ENCODE measurements at places on chromosomes 2 and 18. TPM values are rescaled to one million over a fixed set of nuclear protein-coding genes. Genes with fewer than 3 reads are reported as not detected.

GRCh38 chr2:147068071-147068470 is 776.8 kb upstream of the ACVR2A start:
- DNase-seq: no peak

DNA sequence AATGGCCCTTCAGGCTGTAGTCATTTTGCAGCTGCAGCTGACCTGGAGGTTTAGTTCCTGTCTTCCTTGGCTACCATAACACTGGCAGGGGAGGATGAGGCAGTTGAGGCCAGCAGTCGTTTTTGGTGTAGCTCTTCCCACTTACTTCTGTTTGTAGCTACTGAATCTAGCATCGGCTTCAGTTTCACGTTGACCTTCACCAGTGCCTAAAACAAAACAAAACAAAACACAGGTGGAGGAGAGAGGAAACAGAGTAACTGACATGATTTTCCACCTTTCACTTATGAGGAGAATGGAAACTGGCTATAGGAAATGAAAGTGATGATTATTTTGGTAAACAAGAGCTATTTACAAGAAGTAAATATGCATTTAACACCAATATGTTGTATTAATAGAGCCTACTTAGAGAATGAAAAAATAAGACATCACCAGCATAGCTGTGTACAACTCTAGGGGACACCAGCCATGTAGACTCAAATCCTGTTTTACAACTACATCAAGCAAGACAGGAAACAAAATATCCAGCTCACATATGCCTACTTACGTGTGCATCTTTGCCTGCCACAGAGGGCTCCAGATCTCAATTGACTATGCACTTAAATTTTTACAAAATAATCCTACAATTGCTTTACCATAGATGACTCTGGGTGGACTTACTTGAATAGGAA is 236.9 kb downstream of the AGPS start:
- no peak for DNase-seq

The DSG2 gene
- polyA plus RNA-seq: 2.3 TPM

The EML4 gene
- 29.9 TPM for polyA plus RNA-seq

The SIX2 gene
- not detected for polyA plus RNA-seq

GRCh38 chr2:32522770-32523169 is 105.1 kb upstream of the TTC27 start:
- no peak for DNase-seq

DNA sequence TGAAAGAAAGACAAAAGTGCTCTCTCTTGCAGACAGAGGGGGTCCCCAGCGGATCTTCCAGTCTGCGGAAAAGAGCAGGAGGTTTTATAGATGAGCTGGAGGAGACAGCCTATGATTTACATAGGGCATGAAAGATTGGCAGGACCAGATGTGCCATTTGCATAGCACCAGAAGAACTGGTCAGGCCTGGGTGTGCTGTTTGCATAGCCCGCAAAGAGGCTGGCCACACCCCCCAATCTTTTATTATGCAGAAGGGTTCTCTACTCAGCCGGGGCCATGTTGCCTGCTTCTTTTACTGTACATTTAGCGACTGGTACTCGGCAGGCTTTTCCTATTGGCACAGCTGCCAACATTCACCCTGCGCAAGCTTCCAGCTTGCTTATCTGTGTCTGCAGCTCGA is 317.6 kb downstream of the GALR1 start:
- no peak for DNase-seq

DNA sequence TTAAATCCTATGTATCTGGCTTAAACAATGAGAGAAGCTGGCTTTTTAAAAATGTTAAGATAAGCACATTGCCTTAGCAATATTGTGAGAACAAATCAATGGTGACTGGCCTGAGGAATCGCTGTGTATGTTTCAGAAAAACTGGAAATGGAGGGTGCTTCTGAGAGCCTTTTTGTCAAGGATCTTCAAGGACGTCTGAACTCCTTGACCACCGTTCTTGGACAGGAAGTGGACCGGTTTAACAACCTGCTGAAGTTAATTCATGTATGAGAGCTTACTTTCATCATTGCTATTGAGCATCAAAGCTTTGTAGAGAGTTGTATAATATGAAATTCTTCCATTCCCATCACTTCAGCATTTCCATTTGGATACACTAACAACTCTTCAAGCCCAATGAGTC is 72.6 kb downstream of the TRABD2A start:
- no peak for DNase-seq

The REG3A gene
- polyA plus RNA-seq: 2.2 TPM

GRCh38 chr18:75204269-75204731 is 4.6 kb downstream of the PTGR3 start:
- DNase-seq: no peak

The RBM43 gene
- polyA plus RNA-seq: 5.0 TPM

- peak; percentile 86 for DNase-seq
Measured at GRCh38 chr2:168849610-168850009, 40.6 kb downstream of the SPC25 start.

DNA sequence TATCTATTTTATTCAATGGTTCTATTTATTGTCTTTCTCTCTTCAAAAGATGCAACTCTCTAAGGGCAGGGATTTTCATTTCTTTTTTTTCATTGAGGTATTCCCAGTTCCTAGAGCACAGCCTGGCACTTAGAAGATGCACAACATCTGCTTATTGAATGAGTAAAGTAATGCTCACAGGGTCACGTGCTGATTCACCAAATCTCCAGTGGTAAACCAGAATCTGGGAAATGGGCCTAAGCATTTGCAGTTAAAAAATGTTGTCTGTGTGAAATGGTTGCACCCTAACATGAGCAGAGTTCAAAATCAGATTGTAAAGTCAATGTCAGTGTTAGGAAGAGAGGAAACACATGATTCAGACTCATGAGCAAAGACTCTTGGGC is 15.8 kb downstream of the SLC8A1 start:
- DNase-seq: no peak

GRCh38 chr18:58458304-58458703 is 170.6 kb downstream of the ALPK2 start:
- DNase-seq: no peak

DNA sequence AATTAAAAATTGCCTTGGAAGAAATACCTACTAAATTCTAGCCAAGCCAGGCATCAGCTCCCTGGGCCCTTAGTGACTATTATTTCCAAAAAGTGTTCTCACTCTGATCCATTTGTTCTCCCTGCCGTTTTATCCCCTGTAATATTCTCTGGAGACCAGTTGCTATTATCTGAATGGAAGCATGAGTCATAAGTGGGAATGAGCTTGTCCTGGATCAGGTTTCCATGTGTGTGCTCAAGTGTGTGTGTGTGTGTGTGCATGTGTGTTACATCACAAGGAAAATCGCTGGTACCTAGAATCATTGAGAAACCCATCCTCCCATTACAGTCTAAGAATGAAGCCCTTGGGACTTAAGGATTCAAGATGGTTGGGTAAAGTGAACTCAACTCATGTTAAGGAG is 130.3 kb upstream of the CXCR4 start:
- no peak for DNase-seq

- no peak for DNase-seq
Measured at GRCh38 chr2:3045318-3045921, 332.2 kb downstream of the EIPR1 start.

DNA sequence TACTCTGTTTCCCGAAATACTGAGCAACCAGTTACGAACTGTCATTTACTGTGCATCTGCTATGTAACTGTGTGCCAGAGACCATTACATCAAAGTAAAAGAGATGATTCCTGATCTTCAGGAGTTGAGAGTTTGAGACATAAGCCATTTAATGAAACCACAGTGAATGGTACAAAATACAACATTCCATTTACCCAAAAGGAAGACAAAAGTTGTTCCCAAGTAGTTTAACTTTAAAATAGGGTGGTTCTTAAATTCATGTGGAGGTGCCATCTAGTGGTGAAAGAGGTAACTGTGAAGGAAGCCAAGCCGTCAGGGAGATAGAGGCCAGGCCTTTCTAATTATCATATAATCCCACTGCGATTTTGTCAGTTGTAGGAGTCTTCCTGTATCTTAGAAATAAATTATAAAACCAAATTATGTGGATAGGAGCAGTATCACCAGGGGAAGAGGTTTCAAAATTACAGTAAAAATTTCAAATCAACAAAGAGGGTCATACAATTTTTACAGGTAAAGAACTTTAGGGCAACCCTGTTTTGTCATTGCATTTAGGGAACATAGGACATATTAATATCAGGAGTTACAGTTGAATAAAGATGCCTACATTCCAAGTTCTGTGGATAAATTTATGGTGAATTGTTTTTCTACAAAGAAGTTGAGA is 67.7 kb downstream of the EPAS1 start:
- DNase-seq: no peak

GRCh38 chr18:54233228-54233625 is 8.8 kb upstream of the MBD2 start:
- no peak for DNase-seq

- DNase-seq: no peak
Measured at GRCh38 chr18:54825601-54826344, 2.5 kb upstream of the RAB27B start.

DNA sequence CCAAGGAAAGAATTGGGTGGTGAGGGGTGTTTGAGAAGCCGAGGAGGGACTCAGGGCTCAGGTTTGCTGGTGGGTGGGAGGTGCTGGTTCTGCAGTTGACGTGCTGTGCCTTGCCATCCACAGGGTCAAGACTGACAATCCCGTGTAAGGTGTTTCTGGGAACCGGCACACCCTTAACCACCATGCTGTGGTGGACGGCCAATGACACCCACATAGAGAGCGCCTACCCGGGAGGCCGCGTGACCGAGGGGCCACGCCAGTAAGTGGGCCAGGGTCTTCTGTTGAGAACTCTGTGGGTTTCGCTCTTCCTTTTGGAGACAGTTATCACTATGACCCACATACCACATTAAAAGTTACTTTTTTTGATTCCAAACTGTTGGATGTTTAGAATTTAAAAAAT is 32.6 kb downstream of the IL1R2 start:
- DNase-seq: no peak

GRCh38 chr18:24860978-24861680 is 400.7 kb downstream of the HRH4 start:
- DNase-seq: no peak

The DCDC2C gene
- 0.18 TPM for polyA plus RNA-seq

The SERPINB10 gene
- not detected for polyA plus RNA-seq

The TSPYL6 gene
- polyA plus RNA-seq: not detected

The CRYBA2 gene
- 1.6 TPM for polyA plus RNA-seq

DNA sequence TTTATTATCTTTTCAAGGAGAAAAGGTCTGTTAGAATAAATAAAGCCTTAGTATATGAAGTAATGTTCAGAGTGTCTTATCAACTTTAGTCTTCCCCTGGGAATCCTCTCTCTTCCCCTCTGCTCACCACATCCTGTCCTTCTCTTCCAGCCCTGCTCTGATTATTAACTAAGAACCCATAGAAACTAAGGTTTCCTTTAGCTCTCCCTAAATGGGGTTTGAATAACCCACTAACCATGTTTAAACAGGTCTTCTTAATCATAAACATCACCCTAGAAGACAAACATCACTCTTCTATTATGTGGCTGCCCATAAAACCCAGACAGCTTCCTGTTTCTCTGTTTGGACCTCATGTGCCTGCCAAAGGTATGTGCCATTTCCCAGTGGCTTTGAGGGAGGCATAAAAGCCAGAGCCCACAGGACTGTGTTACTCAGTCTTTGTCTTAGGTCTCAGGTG is 50.1 kb downstream of the SLC14A1 start:
- no peak for DNase-seq

DNA sequence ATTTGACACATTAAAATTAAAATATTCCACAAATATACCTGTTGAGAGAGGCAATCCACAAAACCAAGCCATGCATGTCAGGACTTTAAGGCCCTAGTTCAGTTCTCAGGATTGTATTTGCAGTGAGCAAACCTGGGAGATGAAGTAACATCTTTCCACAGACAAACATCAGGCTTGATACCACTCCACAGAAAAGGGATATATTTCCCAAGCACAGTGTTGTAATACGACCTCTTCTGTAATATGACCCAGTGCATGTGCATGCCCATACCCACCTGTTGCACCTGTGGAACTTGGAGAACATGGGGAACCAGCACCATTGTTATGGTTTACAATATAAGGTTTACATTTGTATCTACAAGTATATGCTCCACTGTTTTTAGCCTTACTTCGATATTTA is 184.0 kb downstream of the PDE11A start:
- DNase-seq: no peak

The TEKT4 gene
- polyA plus RNA-seq: not detected

The IL1A gene
- 0.07 TPM for polyA plus RNA-seq

The POTEC gene
- not detected for polyA plus RNA-seq

The CABYR gene
- 3.2 TPM for polyA plus RNA-seq

The MAIP1 gene
- polyA plus RNA-seq: 23.5 TPM

GRCh38 chr2:7436096-7436906 is 519.1 kb downstream of the RNF144A start:
- DNase-seq: no peak

GRCh38 chr2:241179899-241180298 is 8.6 kb upstream of the ANO7 start:
- no peak for DNase-seq

- DNase-seq: peak; percentile 42
Measured at GRCh38 chr2:228642861-228643260, 461.4 kb upstream of the SPHKAP start.

The CCNYL1 gene
- 3.9 TPM for polyA plus RNA-seq

- DNase-seq: no peak
Measured at GRCh38 chr2:173962583-173963110, 2.5 kb downstream of the SP3 start.

- DNase-seq: no peak
Measured at GRCh38 chr2:219968685-219969345, 341.4 kb downstream of the SLC4A3 start.

The RPIA gene
- 11.5 TPM for polyA plus RNA-seq

GRCh38 chr2:217327953-217328621 is 468.2 kb upstream of the TNP1 start:
- no peak for DNase-seq

- DNase-seq: no peak
Measured at GRCh38 chr2:204104811-204105210, 168.2 kb downstream of the ICOS start.

- no peak for DNase-seq
Measured at GRCh38 chr18:55858661-55859515, 270.9 kb upstream of the TCF4 start.

The INSIG2 gene
- 5.1 TPM for polyA plus RNA-seq

DNA sequence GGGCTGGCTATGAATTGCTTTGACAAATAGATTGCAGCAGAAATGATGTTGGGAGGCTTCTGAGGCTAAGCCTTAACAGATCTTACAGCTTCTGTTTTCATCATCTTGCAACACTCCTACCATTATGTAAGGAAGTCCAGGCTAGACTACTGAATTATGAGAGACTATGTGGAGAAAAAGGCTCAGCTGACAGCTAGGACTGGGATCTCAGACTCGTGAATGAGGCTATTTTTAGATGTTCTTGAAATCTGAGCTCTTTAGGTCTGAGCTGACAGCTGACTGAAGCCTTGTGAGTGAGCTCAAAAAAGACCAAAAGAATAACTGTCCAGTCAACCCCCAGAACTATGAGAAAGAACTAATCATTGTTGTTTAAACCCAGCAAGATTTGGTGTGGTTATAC is 70.3 kb downstream of the VWC2L start:
- DNase-seq: no peak

GRCh38 chr2:154961676-154962075 is 263.2 kb downstream of the KCNJ3 start:
- no peak for DNase-seq
